Stomach (tissue), 19 donors: ENCODE measurements at places on chromosomes 2 and 18. TPM values are rescaled to one million over a fixed set of nuclear protein-coding genes. Genes with fewer than 3 reads are reported as not detected.

- H3K27ac ChIP-seq, result no peak overlapping the region
- DNase-seq, result peak; percentile 68
- no peaks in the 10 kb centered on the region for H3K27me3 ChIP-seq
- H3K36me3 ChIP-seq, result no peaks in the 10 kb centered on the region
- no peaks in the 10 kb centered on the region for H3K4me1 ChIP-seq
Measured at GRCh38 chr18:53698907-53699306, 525.6 kb downstream of the MBD2 start.

The XDH gene
- 40.8 TPM for total RNA-seq

DNA sequence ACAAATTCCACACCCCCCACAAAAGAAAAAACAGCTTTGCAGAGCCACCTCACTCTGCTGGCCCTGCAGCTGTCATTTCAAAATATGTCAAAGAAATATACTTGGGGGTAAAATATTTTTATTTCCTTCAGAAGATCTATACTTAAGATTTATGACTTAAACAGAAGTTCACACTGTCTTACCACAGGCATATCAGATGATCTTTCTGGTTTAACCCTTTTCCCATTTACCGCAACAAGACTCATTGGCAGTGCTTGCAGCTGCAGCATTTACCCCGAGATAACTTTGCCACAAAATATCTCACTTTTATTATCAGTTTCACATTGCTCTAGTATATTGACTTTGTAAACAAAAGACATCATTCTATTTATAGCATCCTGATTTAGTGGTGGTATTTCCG is 21.6 kb upstream of the SLC35G4 start:
- H3K36me3 ChIP-seq, result no peaks in the 10 kb centered on the region
- no peak for DNase-seq
- no peak overlapping the region for H3K27ac ChIP-seq

GRCh38 chr18:57051657-57052044 is 95.2 kb upstream of the BOD1L2 start:
- no peak overlapping the region for H3K27ac ChIP-seq
- H3K4me3 ChIP-seq, result no peak overlapping the region
- no peaks in the 10 kb centered on the region for H3K4me1 ChIP-seq
- peak; percentile 79 for DNase-seq
- no peaks in the 10 kb centered on the region for H3K36me3 ChIP-seq
- H3K27me3 ChIP-seq, result no peaks in the 10 kb centered on the region

DNA sequence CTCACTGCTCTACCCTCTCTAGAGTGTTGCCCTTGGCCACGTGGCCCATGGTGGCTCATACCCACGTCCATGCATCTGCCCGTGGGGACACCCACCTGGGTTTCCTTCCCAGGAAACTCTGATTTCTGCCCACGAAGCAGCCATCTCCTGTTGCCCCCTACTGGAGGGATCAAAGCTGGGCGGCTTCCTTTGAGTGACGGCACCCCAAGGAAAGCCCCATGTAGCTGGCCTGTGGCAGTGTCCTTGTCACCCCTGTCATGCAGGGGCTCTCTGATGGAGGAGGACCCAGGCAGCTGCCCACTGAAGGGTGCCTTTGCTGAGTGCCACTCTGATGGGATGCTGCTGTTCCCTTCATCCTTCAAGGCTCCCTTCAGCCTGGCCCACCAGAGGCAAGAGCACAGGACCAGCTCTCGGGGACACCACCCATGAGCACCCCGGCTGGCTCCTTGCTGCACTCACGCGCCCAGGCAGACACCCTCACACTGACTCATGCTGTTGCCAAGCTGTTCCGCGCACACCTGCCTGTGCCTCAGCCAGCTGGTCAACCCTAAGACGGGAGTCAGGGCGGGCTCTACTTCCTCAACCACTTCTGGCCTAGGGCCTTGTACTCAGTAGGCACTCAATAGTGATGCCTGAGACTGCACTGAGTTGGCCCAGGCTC is 101.1 kb downstream of the CTIF start:
- no peaks in the 10 kb centered on the region for H3K4me1 ChIP-seq
- H3K36me3 ChIP-seq, result peaks cover 27% of the 10 kb centered on the region
- H3K27ac ChIP-seq, result no peak overlapping the region

The PPP1R7 gene
- total RNA-seq, result 40.9 TPM

DNA sequence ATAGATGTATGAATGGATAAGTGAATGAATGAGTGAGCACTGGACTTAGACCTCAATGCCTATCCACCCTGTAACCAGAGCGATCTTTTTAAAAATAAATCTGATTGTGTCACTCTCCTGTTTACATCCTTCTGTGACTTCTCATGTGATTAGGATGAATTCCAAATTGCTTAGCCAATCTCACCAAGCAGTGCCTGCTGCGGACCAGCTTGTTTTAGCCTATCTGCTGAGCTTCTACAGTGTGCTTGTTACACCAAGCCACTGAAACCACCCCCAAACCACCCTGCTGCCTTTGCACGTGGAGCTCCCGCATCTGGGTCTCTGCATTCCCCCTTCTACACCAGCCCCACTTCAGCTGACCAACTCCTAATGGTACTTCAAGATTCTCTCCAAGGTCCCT is 265.4 kb downstream of the EN1 start:
- H3K27me3 ChIP-seq, result peaks cover 9% of the 10 kb centered on the region
- H3K4me3 ChIP-seq, result no peak overlapping the region
- H3K27ac ChIP-seq, result no peak overlapping the region
- no peak for DNase-seq
- no peaks in the 10 kb centered on the region for H3K4me1 ChIP-seq

GRCh38 chr2:168710754-168711467 is 91.5 kb upstream of the NOSTRIN start:
- peaks cover 31% of the 10 kb centered on the region for H3K4me1 ChIP-seq
- H3K36me3 ChIP-seq, result peaks cover 4% of the 10 kb centered on the region
- no peak overlapping the region for H3K27ac ChIP-seq
- no peak overlapping the region for H3K4me3 ChIP-seq
- no peaks in the 10 kb centered on the region for H3K27me3 ChIP-seq

- H3K36me3 ChIP-seq, result no peaks in the 10 kb centered on the region
- H3K4me3 ChIP-seq, result no peak overlapping the region
- no peaks in the 10 kb centered on the region for H3K27me3 ChIP-seq
- DNase-seq, result no peak
- peaks cover 7% of the 10 kb centered on the region for H3K4me1 ChIP-seq
Measured at GRCh38 chr2:141710589-141711239, 420.1 kb downstream of the LRP1B start.

GRCh38 chr2:138515092-138515491 is 13.5 kb downstream of the SPOPL start:
- no peak for DNase-seq
- H3K27me3 ChIP-seq, result no peaks in the 10 kb centered on the region
- H3K36me3 ChIP-seq, result no peaks in the 10 kb centered on the region
- no peak overlapping the region for H3K27ac ChIP-seq
- peaks cover 64% of the 10 kb centered on the region for H3K4me1 ChIP-seq

DNA sequence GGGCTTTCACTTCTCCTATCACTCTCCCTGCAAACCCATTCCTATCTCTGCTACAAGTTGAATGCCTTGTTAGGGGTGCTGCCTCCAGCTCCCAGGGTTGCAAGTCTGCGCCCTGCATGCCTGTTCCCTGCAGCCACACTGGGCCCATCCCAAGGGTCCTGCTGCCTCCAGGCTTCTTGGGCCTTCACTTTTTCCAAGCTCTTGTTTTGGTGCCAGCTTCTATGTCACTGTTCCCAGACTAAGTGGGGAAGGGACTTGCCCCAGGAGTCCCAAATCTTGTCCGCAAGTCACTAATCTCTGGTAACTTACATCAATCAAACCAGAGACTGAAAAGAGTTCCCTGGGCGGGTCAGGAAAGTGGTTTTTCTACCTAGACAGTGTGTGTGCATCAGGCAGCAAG is 65.4 kb downstream of the ZCCHC2 start:
- no peak overlapping the region for H3K4me3 ChIP-seq
- H3K27me3 ChIP-seq, result peaks cover 5% of the 10 kb centered on the region
- peaks cover 8% of the 10 kb centered on the region for H3K36me3 ChIP-seq
- H3K4me1 ChIP-seq, result peaks cover 25% of the 10 kb centered on the region
- DNase-seq, result no peak
- H3K27ac ChIP-seq, result no peak overlapping the region

DNA sequence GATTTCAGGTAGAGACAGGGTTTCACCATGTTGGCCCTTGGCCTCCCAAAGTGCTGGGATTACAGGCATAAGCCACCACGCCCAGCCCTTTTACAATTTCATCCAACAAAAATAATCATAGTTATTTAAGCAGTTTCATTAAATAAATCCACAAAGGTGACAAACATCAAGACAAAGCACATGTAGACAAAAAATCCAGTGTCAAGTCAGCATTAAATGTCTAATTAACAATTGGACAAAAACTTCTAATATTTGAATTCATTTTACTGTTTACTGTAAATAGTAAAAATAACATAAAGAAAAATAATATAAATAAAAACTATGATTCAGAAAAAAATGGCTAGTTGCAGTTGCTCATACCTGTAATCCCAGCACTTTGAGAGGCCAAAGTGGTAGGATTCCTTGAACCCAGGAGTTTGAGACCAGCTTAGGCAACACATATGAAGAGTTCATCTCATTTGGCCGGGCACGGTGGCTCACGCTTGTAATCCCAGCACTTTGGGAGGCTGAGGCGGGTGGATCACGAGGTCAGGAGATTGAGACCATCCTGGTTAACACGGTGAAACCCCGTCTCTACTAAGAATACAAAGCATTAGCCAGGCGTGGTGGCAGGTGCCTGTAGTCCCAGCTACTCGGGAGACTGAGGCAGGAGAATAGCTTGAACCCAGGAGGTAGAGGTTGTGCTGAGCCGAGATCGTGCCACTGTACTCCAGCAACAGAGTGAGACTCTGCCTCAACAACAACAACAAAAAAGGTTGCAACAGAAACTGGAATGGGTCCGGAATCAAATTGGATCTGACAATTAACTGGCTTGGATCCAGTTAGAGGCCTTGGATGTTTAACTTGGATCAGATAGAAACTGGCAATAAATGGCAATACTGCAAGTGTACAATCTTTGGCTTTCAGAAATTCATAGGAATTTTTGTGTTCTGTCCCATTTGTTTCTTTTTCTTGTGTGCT is 56.9 kb upstream of the MAT2A start:
- no peaks in the 10 kb centered on the region for H3K27me3 ChIP-seq
- no peaks in the 10 kb centered on the region for H3K4me1 ChIP-seq
- DNase-seq, result no peak
- no peaks in the 10 kb centered on the region for H3K36me3 ChIP-seq

- no peak overlapping the region for H3K27ac ChIP-seq
- no peak overlapping the region for H3K4me3 ChIP-seq
- H3K27me3 ChIP-seq, result no peaks in the 10 kb centered on the region
- no peak for DNase-seq
- H3K4me1 ChIP-seq, result no peaks in the 10 kb centered on the region
- H3K36me3 ChIP-seq, result no peaks in the 10 kb centered on the region
Measured at GRCh38 chr18:11115276-11115675, 34.1 kb downstream of the PIEZO2 start.

DNA sequence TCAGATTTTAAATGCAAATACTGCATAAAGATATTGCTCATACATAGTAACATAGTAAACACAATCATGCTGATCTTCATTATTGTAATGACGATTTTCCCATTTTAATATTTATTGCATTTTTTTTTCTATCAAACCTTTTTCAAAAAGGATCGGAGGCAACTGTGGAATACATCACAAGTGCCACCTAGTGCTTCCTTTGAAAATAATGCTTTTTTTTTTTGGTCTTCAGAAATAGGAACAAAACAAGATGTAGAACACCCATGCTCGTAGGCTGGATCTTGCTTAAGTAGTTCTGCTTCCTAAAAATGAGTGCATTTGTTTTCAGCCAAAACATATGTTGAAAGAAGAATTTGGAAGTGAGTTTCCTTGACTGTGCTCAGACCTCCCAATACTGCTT is 35.7 kb upstream of the GPR155 start:
- H3K36me3 ChIP-seq, result no peaks in the 10 kb centered on the region
- no peaks in the 10 kb centered on the region for H3K27me3 ChIP-seq
- H3K27ac ChIP-seq, result no peak overlapping the region
- peak; percentile 25 for DNase-seq

DNA sequence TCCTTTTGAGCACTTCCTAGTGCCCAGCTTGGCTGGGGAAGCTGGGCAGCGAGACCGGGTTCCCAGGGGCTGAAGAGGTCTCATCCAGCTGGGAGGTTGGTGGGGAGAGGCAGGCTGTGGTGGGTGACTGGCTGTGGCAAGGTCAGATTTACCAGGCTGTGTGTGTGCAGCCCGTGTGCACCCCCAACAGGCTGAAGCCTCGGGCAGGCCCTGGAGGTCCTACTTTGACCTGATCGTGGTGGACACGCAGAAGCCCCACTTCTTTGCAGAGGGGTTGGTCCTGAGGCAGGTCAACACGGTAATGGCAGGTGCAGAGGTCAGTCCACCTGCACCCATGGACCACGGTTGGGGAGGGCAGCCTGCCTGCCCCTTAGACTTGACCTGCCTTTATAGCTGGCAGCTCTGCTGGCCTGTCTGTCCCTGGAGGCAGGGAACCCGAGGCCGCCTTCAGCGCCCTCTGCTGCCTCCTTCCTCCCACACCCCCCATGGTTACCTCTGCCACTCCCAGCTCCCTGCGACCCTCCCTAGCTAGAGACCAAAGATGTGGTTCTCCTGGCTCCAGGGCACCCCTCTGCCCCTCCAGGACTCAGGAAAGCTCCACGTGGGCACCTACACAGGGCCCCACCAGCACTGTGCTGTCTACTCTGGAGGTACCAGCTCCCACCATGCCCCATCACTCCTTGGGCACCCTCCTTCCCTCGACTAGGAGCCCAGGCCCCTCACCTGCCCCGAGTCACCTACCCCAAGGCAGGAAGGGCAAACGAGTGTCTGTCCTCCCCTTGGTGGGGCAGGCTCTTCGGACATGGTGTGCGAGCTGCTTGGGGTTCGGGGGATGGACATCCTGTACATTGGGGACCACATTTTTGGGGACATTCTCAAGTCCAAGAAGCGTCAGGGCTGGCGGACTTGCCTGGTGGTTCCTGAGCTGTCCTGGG is 4.0 kb downstream of the NT5DC4 start:
- H3K4me1 ChIP-seq, result peaks cover 9% of the 10 kb centered on the region
- H3K27ac ChIP-seq, result no peak overlapping the region
- H3K27me3 ChIP-seq, result no peaks in the 10 kb centered on the region
- no peak overlapping the region for H3K4me3 ChIP-seq

The EHD3 gene
- 0.58 TPM for total RNA-seq

The DPP10 gene
- total RNA-seq, result 2.0 TPM

The NEU2 gene
- total RNA-seq, result not detected

DNA sequence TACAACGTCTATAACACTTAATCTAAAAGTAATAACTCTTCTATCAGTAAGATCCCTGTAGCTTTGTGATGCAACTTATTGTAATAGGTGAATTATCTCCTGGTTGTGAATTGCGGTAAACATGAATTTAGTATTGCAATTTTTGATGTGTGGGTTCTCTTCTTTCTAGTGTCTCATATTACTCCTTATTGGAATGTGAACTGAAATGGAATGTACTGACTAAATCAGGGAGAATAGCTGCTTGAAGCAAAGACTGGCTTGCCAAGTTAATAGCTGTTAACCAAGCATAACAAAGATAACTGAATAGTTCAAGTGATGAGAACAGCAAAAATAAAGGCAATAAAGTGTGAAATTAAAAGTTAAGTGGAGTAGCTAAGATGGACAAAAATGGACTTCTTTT is 60.5 kb upstream of the TFPI start:
- no peak for DNase-seq
- no peaks in the 10 kb centered on the region for H3K36me3 ChIP-seq
- no peak overlapping the region for H3K27ac ChIP-seq
- no peaks in the 10 kb centered on the region for H3K27me3 ChIP-seq
